NCI-H187 (cell line): ENCODE measurements at places on chromosomes 13 and 19.

- DNase-seq = no peak
These were observed 5.8 kb downstream of the SSBP4 start for GRCh38 chr19:18424890-18425514.

- DNase-seq = peak; percentile 22
These were observed 22.8 kb downstream of the RFX1 start for GRCh38 chr19:13983213-13983889.

DNA sequence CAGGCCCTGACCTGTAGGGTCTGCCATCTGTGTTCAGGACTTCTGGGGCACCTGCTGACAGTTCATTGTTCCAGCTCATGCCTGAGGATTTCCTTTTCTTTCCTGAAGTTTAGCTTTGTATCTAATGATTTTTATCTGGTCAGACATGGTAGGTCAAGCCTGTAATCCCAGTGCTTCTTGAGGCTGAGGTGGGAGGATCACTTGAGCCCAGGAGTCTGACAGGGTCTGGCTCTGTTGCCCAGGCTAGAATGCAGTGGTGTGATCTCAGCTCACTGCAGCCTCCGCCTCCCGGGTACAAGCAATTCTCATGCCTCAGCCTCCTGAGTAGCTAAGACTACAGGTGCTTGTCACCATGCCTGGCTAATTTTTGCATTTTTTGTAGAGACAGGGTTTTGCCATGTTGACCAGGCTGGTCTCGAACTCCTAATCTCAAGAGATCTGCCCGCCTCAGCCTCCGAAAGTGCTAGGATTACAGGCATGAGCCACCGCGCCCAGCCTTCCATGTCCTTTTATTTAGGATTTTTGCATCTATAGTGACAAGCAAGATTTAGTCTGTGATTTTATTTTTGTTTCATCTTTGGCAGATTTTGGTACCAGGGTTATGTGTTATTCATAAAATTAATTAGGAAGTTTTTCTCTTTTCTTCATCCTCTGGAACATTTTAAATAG, 33.2 kb downstream of the CHST8 start:
- DNase-seq = no peak

DNA sequence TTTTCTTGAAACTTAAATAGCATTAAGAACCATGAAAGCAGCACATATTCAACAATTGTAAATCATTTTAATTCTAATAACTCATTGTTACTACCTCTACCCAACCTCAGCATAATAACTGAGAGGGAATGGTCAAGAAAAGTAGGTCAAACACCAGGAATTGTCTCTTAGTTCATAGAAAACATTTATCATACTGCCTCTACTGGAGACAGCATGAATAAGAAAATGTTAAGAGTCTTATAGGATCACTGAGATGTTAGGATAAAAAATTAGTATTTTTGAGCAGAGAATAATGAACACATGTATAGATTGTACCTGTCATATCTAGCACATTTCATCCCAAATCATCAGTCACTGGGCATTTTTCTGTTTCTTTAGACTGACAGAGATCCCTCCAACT, 515.3 kb downstream of the PCDH9 start:
- DNase-seq = no peak

GRCh38 chr19:28685802-28686201, 527.1 kb downstream of the UQCRFS1 start:
- no peak for DNase-seq

DNA sequence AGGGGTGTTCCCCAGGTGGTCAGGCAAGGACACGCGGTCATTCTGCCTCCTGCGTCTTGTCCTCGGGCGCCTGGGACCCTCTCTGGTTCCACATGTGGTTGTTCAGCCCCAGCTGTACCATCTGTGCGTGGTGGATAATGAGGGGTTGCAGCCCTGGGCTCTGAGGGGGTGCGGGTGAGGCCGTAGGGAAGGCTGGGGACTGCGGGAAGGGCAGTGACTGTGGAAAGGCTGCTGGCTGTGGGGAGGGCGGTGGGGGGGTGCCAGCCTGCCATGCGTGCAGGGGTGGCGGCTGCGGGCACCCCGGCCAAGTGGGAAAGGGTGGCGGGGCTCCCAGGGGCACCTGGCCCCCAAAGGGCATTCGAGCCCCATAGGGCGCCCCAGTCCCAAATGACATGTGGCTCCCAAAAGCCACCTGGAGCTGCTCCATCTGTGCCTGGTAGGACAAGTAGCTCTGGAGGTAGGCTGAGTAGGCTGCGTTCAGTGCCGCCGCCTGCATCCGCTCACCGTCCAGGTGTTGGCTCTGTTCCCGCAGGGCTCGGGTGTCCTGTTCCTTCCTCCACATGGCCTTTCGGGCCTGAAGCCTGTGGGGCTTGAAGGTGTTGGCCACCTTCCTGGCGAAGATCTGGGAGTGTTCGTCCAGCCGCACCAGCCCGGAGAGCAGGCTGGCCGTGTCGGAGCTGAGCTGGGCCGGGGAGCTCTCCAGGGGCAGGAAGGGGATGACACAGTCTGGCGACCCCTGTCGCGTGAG, 15.1 kb downstream of the TICAM1 start:
- no peak for DNase-seq

DNA sequence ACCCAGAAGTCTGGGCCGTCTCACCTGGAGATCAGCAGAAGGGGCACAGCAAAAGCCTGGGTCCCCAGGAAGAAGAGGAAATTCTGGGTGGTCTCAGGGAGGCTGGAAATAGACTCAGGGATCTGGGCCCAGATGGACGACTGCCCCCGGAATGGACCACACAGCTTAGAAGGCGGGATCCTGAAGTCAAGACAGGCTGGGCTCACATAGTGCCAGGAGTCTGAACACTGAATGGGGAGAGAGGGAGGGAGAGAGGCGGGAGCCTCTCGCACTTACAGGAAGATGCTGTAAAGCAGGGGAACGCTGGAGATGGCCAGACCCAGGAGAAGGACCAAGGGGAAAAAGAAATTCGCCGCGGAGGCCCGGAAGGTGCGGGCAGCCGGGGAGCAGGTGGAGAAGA, 1.3 kb upstream of the LENG1 start:
- DNase-seq = no peak

- peak; percentile 69 for DNase-seq
These were observed 13.6 kb downstream of the LTBP4 start for GRCh38 chr19:40614622-40615411.

DNA sequence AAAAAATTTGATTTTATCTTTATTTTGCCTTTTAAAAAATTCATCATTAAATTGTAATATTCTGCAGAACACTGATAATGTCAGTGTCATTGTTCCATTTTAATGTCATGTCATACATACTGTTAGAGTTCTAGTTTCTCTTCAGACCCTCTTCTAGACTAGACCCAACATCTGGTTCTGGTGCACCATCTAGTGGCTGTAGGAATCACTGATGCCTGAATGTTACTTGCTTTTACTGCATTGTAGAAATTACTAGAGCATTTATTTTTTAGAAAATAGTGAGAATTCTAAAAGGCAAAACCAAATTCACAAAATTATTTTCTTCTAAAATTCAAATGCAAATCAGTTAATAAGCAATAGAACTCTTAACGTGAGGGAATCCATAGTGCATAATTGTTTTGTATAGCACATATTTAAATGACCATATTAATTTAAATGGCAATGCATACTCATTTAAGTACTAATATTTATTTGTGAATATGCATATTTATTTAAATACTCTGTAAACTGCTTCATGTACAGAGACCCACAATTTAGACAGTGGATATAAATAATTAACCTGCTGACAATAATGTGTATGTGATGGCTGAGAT, 425.7 kb downstream of the KLF12 start:
- peak; percentile 68 for DNase-seq

GRCh38 chr19:49820125-49820524, 2.0 kb downstream of the MED25 start:
- peak; percentile 75 for DNase-seq

DNA sequence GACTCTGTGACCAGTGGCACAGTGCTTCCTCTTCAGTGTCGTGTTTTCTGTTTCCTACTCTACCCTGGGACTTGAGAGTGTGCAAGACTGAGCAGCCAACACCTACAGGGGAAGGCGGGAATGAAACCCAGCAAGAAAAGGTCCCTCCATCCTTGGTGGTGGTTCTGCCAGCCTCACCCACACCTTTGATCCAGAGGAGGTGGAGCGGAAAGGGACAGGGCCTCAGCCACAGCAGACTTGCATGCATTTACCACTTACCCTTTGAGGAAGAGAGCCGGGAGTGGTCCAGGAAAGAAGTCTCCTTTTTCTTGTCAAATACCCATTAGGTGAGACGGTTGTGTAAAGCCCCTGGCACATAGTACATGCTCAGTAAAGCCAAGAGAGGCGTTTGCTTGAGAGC, 164.8 kb upstream of the ZNF536 start:
- no peak for DNase-seq

DNA sequence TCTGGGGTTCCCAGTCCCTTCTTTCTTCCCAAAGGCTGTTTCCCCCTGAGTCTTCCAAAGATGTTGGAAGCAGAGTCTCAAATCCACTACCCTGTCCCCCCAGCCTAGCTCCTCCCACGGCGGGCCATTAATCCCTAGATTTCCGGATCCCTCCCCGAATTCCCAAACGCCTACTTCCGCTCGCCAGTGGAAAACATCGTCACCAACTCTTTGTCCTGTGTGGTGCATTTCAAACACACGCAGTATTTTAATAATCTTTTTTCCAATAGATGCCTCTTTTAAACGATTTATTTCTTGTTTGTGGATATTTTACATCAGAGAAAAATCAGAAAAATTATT, 610 bp downstream of the ZNF791 start:
- DNase-seq = no peak

- no peak for DNase-seq
These were observed 45.1 kb downstream of the MCF2L start for GRCh38 chr13:113013878-113014751.

DNA sequence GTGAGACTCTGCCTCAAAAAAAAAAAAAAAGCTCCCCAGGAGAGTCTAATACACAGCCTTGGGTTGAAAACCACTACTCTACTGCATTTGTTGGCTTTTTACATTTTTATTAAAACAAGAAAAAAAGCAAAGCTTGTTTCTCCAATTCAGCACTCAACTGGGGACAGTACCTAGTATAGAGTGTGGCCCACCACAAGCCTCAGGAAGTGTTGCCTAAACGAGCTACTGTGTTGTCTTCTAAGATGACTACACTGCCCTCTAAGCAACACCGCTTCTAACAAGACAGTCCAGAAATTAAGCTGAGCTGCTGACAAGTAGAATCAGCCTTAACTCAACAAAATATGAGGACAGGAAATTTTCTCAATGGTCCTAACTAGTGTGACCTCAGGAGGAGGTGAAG, 522.2 kb downstream of the FGF9 start:
- DNase-seq = no peak

GRCh38 chr19:31351855-31352195, 2.6 kb upstream of the TSHZ3 start:
- no peak for DNase-seq

DNA sequence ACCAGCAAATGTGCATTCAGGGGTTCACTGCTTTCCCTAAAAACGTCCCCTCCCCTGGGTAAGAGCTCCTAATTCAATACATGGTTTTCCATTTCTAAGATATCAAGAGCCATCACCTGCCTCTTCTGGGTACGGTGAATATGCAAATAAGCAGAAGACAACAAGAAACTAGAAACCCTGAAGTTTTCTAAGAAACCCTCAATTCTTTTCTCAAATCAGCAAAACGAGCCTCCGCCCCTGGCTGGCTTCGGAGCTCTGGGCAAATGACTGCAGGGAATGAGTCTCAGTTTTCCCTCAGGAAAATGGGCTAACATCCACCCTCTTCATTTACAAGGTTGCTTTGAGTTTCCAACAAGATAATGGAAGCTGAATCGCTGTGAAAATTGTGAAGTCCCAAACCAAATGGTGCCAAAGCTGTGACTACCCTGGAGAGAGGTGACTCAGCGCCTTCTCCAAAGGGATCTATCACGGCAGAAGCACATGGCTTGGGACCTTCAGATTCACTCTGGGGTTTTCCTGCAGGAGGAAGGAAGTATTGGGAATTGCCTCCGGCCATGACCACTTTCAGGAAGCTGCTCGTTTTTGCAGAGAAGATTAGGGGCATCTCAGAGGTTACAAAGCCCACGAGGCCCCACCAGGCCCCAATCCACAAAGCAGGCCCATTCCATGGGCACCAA, 26.6 kb downstream of the KLF2 start:
- DNase-seq = no peak

DNA sequence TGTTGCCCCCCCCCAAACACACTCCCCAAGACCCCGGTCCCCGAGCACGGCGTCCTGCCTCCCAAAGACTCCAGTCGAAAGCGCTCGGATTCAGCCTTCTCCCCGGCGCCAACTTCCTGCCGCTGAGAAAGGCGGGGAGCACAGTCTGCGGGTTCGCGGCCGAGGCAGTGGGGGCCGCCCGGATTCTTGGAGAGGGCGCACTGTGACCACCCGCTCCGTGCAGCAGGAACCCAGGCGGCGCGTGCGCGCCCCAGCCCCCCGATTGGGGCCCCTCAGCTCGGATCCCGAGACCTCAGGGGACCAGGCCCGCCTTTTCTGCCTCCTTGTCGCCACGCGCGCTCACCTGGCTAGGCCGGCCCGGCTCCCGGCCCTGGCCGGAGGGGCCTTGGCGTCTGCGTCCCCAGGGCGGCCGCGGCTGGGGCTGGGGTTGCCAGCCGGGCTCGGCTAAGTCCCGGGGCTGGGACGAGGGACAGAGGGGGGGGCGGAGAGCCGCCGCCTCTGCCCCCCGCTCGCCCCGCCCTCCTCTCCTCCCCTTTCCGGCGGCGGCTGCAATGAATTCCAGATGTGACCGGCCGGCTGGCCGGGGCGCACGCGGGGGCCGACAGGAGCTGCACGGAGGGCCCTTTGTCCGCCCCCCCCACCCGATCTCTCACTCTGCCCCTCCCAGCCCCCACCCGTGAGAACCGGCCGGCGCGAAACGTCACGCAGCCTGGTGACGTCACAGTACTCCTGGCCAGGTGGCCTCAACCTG, at the start of gene S1PR2:
S1PR2 (minus strand) TSS at position 471 of the 751 bp plus-strand sequence. CDS start 6,426 bp downstream, outside the sequence.
- DNase-seq = peak; percentile 17

GRCh38 chr13:44425815-44426078, 52.1 kb downstream of the SERP2 start:
- DNase-seq = no peak

DNA sequence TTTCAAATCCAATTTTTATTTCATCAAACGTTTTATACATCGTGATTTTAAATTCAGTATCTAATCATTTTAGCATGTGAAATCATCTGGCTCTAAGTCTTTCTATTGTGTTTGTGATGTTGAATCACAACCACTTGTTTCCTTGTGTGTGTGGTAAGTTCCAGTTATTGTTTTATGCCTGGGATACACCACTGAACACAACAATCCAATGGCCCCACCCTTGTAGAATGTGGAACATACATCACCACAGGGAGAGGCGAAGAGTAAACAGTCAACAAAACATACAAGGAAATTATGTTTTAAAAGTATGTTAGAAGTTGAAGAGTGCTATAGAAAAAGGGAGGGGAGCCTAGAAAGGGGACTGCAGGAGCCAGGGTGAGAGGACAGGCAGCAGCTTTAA, 100.5 kb downstream of the EPSTI1 start:
- no peak for DNase-seq

- no peak for DNase-seq
These were observed 502 bp downstream of the NECTIN2 start for GRCh38 chr19:44846455-44847143.

DNA sequence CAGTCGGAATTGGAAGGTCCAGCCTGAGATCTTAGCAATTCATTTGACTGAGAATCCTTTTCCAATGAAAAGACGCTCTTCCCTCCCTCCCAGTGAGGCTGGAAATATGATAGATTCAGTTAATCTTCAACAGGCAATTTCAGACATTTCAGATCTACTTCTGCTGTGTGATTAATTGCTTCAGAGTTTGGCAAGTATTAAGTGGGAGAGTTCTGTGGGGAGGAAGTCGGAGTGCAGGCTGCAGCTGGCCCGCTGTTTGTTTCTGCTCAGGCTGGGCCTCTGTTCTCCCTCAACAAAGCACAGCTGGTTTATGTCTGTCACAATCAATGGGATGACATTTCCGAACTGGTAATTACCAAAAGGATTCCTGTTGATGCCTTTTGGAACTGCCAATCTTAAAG, 178.2 kb downstream of the NDFIP2 start:
- no peak for DNase-seq

GRCh38 chr19:21566073-21566472, 60.7 kb downstream of the ZNF429 start:
- no peak for DNase-seq
